ENCODE measurements at places on chromosomes 13 and 19.

DNA sequence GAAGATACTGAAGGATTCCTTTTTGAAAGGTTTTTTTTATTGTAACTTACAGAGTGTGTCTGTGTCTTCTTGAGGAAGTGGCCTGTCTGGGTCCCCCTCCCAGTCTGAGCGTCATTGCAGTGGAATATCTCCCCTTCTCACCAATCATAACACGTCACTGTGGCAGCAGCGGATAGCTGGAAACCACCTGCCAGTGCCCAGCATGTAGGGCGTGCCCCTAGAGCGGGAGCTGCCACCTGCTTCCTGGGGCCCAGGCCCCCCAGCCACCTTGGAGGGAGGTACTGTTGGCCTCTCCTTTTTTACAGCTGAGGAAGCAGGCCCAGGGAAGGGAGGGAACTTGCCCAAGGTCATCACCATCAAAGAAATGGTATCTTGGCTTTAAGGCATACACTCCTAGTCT is 4.6 kb upstream of the DNM2 start:
- DNase-seq = no peak

DNA sequence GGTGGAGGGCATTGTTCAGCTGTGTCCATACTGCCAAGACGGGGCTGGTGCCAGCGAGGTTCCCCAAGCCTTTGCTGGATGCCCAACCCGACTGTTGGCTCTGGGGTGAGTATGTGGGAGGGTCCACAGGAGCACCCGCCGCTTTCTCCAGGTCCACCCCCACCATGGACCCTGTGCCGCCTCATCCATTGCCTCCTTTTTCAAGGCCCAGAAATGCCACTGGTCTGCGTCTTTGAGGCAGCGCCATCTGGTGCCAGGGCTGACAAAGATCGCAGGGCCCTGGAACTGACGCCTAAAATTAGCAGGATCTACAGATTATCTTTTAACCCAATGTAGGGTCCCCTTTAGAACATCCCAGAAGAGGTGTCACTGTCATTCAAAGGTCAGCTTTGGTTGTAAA is 34.6 kb downstream of the NFIX start:
- no peak for DNase-seq

GRCh38 chr13:93744886-93745285 is 518.3 kb downstream of the GPC6 start:
- DNase-seq = no peak

DNA sequence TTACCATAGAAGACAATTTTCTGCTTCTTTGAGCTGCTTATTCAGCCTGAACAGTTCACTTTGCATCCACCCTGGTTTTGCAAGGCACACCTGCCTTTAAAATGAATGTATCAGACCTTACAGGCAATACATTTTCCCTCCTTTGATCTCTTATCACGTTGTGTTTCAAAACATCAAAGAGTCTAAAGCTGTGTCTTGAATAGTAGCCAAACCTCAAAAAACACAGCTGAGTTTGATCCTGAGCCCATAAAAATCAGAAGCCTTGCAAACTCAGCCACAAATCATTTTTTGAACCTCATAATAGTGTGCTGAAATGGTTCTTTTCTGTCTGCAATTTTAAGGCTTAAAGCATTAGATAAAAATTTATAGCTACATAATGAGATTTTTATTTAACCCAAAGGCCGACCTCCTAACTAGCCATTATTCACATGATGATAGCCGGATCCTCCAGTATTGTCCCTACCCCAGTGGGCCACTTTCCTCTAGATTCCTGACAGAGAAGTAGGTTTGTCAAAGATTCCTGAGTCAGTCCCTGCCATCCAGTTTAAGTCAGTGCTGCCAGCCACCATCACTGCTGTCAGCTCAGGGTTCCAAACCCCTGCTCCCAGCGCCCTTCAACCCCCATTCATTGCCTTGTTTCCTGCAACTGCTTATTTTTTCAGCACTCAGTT is 71.8 kb downstream of the CAB39L start:
- DNase-seq = no peak

DNA sequence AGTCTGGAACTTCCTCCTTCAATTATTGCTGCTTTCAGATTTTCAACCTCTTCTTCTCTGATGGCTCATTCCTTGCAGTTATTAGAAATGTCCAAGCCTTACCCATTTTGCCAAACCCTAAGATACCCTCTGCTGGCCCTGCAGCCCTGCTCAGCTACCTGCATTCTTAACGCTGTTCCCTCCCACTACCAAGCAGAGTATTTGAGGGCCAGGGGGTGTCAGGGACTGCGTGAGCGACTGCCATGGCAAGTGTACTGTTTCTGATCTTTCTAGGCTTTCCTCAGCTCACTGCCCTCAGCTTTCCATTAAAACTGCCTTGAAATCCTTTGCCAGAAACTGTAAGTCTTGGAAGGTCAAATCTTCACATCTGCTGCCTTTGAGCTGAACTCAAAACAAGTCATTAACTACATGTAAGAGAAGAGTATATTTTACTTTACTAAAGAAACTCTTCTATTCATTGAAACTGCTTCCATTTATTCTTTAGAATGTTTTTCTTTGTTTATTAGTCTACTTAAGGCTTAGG is 41.0 kb downstream of the HS6ST3 start:
- no peak for DNase-seq

- DNase-seq = no peak
Measured at GRCh38 chr13:61779456-61779855, 363.8 kb upstream of the PCDH20 start.

GRCh38 chr19:3458229-3459088 is 21.9 kb downstream of the SMIM24 start:
- no peak for DNase-seq

GRCh38 chr19:12847159-12848139 is 9.1 kb downstream of the MAST1 start:
- peak; percentile 63 for DNase-seq

GRCh38 chr19:6364353-6364752 is 3.0 kb downstream of the CLPP start:
- no peak for DNase-seq

- DNase-seq = no peak
Measured at GRCh38 chr19:43524922-43525835, 1.8 kb downstream of the ETHE1 start.

- DNase-seq = no peak
Measured at GRCh38 chr19:1291761-1292418, 6.2 kb downstream of the EFNA2 start.
